ENCODE measurements at places on chromosomes 7 and 10.

DNA sequence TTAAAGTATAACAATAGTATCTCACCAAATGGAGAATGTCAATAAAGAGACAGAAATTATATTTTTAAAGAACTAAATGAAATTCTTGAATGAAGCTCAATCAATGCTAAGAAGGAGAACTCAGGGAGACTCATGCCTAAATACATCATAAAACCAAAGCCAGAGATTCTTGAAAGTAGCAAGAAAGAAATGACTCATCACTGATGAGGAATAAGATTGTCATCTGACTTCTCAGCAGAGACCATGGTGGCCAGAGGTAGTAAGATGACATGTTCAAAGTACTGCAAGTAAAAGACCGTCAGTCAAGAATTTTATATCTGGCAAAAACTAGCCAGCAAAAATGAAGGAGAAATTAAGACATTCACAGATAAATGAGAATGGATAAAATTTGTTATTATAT is 399.0 kb downstream of the GRID1 start:
- no peak for DNase-seq

DNA sequence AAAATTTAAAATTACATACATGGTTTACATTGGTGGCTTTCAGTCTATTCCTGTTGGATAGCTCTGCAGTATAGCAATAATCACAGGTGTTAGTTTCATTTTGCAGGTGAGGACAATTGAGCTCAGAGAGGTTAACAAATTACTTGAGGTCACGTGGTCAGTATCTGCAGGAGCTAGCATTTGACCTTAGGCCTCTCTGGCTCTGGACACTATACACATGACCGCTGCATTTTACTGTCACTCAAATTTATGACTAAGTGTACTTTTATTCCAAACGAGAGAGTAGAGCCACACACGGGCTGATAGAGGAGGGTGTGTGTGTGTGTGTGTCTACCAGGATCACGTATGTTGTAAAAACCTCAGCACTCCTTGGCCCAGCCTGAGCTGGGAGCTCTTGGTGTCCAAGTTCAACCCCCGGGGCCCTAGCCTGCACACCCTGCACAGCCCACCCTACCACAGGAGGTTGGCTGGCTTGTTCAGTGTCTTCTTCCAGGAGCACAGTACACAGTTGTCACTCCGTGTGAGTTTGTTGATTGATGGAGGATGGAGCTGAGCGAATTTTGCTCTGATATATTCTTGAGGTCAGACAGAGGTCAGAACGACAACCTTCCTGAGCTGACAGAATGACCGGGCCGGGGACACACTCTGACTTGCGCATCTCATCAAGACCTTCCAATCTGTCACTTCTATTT is 272.7 kb downstream of the GFRA1 start:
- no peak for DNase-seq

- DNase-seq, result no peak
These were observed 17.9 kb upstream of the CYREN start for GRCh38 chr7:135188298-135188984.

GRCh38 chr7:137577184-137577583 is 233.7 kb upstream of the PTN start:
- DNase-seq, result no peak

GRCh38 chr7:74294191-74294998 is 5.2 kb downstream of the CLIP2 start:
- peak; percentile 52 for DNase-seq

DNA sequence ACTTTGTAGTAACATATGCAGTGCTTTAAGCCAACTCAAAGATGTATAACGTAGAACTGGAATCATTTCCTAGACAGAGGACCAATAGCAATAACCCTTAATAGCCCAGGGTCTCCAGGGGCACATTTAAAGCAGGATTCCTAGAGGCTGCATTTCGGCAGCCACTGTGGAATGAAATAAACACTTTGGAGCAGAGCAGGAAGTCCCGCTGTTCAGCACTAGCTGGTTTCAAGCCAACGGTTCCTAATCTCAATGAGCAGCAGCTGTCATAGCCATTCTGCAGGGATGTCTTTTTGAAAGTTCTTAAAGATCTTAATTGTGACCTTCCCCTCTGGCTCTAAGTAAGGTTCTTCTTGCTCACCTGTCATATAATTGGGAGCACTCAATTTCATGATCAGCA is 18.4 kb upstream of the MACROH2A2 start:
- DNase-seq, result no peak

GRCh38 chr7:8885480-8886000 is 452.1 kb downstream of the NXPH1 start:
- DNase-seq, result no peak

- no peak for DNase-seq
These were observed 51.4 kb upstream of the SLC29A3 start for GRCh38 chr10:71267508-71268240.

DNA sequence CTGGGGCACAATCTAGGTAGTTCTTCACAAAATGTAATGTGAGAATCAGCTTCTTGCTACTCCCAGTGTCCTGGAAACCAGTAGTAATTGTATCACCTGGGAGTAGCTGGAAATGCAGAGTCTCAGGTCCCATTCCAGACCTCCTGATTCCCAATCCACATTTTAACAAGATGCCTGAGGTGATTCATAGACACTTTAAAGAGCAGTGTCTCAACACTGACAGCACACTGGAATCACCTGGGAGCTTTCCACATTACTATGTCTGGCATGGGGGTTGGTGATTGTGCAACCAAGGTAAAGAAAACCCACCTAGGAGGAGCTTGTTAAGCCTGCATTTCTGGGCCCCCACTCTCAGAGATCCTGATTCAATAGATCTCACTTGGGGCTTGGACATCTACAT is 11.1 kb downstream of the DPY19L1 start:
- no peak for DNase-seq

DNA sequence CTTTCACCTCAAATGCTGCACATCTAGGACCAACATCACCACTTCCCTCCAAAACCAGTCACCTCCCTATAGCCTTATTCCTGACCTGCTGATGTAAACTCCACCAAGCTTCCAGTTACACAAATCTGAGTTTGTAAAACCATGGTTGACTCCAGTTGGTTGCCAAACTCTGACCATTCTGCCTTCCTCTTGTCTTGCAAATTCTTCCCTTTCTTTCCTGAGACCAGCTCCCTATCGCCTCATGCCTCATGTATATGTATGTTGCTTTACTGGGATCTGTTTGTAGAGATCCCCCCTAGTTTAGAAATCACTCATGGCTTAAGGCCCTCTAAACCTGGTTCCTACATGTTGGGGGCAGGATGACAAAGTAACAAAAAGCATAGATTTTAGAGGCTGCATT is 31.3 kb downstream of the PAX2 start:
- no peak for DNase-seq

GRCh38 chr10:100718197-100718742 is 27.1 kb upstream of the PAX2 start:
- no peak for DNase-seq

- no peak for DNase-seq
These were observed 91.6 kb downstream of the MYOF start for GRCh38 chr10:93390306-93391090.

GRCh38 chr7:30980751-30981150 is 17.0 kb downstream of the GHRHR start:
- no peak for DNase-seq

DNA sequence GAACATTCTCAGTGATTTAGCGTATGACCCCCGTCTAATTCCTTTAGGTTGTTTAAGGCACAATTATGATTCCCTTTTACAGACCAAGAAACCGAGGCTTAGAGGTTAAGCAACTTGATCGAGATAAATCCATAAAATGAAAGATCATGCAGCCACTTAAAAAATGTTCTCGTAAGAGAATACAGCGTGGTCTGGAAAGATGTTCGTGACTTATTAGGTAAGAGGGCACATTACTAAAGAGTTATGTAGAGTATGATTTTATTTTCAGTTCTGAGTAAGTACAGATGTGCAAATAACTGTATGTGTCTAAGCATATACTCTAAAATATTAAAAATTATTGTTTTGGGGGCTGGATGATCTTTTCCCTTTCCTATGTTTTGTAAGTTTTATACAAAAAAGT is 575.1 kb downstream of the PARD3 start:
- no peak for DNase-seq

DNA sequence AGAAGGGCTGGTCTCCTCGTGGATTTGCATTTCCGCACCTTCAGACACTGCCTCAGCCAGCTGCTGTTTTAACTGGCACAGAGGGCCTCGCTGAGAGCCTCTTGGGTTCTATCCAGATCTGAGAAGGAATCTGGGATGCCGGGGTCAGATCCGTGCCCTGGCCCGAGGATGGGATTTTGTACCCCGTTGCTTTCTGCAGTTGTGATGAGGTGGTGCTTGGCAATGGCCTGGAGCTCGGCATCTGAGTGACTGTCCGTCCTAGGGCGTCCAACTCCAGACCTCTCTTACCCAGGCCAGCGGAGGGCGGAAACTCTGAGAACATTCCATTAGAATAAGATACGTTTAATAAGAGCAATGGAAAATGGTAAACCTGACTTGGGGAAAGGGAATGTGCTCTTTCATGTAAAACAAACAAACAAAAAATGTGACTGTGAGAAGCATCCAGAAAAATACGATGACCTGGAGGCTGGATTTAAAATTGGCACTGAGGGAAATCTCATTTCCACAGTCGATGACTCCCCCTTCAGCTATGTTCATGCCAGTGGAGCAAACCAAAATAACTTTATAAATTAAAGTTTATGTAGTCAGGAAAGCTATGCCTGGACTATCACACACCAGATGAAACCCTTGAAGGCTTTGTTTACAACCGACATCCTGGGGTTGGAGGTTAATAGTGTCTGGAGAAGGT is 39.6 kb downstream of the GRK5 start:
- no peak for DNase-seq

GRCh38 chr7:68744036-68744435 is 854.2 kb upstream of the AUTS2 start:
- no peak for DNase-seq

GRCh38 chr7:155644178-155644970 is at the start of gene RBM33:
RBM33 (plus strand) TSS chr7:155644661; CDS start chr7:155644877, 216 bp downstream.
- peak; percentile 71 for DNase-seq

DNA sequence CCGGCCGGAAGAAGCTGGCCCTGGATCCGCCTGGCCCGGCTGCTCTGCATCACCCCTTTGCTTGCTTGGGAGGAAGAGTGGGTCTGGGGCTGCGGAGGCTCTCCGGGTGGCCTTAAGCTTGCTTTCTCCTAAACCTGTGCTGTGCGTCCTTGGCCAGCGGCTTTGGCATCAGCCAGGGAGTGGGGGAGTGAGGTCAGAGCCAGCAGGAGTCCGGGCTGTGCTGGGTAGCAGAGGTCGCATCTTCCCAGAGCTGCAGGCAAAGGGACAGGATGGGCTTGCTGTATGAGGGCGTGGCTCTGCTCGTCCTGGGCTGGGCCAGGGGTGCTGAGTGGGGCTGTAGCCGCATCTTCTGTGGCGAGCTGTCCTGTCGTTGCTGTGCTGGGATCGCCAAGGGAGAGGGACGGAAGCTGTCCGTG is 21.1 kb downstream of the BNIP3 start:
- DNase-seq, result no peak

DNA sequence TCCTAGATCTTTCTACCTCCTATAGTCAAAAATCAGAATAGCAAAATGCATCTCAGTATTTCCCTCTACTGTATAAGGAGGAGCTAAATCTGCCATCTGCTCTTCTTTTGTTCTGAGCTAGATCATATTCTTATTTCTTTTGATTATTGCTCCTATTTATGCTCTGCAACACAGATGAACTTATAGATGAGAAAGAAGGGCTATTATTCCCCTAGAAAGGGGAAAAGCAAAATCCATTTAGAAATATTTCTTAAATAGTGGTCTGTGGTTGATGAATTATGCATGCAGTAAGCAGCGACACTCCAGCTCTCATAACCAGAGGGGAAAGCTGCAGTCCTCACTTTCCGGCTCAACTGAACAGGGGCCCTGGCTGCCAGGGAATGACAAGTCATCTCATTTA is 207.3 kb upstream of the SORCS1 start:
- DNase-seq, result no peak

GRCh38 chr7:54904130-54904529 is 114.7 kb upstream of the EGFR start:
- no peak for DNase-seq

- DNase-seq, result no peak
These were observed 59.9 kb downstream of the ALOX5 start for GRCh38 chr10:45433716-45434469.

DNA sequence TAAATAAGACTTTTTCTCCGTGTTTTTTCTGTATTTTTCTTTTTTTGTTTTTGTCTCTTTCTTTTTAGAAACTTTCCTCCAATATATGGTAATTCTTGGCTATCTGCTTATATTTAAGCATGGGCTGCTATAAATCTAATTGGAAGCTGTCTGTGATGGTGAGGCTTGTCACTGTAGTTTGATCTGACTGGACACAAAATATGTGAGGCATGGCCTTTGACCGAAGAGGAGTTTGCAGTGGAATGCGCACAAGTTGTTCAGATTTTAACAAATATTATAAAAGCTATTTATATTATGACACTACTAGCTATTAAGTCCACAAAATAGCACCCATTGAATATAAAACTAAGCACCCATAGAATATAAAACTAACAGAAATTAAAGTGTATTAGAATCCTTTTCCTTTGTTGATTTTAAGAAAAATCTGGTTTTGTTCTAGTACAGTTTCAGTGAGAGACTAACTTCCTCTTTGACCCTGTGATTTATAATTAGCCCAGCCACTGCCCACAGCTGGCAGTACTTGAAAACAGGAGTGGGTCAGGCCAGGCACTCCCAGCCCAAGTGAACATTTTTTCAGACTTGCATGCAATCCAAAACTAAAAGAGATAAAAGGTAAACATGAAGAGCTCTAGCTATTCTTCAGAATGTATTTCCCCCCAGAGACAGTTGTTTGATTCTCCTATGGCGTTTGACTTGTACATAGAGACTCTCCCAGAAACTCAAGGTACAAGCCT is 69.9 kb upstream of the FGL2 start:
- DNase-seq, result no peak

DNA sequence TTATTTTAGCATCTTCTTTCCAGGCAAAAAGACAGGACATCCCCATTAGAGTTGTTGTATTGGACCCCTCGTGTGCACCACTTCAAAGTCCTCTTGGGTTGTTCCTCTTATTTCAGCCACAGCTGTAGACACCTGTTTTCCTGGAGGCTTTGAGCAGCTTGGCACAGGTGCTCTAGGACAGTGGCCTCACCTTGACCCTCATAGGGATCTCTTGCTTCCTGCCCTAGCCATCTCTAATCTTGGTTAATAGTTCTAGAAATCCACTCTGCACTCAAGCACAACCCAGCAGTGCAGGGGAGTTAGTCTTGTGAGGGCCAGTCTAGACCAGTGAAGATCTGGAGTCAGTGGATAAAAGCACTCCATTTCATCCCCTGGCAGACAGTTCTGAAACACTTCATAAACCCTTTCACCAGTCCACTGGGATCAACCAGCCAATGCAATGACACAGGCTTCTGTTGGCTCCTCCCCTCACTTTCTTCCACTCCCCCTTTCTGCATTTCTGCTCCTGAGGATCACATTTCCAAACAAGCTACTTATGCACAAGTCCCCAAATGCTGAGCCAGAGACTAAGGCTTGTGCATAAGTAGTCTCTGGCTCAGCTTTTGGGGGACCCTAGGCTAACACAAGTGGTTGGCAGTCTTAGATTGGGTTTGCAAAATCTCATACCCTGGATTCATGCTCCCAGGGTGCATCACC is 131.5 kb upstream of the LAMB4 start:
- DNase-seq, result no peak

DNA sequence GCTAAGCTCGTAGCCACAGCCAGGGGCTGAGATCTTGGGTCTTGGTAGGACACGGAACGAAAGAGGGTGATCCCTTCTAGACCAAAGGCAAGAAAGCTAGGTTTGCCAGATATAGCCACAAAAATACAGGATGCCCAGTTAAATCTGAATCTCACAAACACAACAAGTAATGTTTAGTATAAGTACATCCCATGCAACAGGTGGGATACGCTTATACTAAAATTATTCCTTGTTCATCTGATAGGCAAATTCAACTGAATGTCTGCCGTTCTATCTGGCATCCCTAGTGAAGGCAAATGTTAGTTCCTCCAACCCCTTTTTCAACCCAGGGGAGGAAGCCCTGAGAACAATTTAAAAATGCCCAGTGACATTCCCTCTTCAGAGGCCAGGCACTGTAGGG is 131.1 kb upstream of the MGMT start:
- DNase-seq, result no peak

Measured in NCI-H1092 (cell line).